ENCODE measurements at places on chromosomes 3 and 15.

- DNase-seq = no peak
These were observed 92.5 kb downstream of the CHSY1 start for GRCh38 chr15:101159096-101159935.

DNA sequence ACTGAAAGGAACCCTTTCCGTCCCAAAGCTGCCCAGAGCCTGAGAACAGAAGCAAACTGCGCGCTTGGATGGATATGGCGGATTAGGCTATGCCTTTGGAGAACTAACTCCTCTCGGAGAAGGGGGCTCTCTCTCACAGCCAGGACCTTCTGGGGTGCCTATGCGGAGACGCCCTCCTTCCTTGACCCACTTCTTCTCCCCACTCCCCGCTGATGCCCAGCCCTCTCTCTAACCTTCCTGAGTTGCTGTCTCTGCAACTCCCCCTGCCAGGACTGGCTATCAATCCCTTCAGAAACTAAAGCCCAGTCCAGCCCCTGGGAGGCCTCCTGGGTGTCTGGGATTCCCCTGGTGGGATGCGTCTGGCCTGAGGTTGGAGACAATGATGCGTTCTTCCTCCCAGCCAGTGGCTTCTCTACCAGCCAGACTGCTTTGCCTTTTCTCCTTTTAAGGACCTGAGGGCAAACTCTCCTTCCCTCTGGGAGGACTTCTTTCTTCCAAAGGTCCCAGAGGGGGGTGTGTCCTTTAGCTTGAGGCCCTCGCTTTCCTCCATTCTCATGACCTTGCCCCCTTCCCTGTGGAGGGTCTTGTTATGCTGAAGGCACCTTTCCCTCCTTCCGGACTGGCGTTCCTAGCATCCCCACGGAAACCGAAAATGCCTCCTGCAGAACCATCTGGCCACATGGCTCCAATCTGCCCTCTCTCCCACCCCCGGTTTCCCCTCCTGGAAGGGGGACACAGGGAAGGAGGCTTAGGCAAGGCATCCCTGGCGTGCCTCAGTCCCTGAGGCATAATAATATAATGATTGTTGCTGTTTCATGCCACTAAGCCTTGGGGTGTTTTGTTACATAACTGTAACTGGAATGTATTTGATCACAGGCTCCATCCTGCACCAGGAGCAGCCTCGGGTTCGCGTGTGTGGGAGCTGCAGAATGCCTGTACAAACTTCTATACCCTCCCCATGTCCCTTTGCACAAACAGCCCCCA lies 63.4 kb upstream of the C15orf39 start:
- DNase-seq = no peak

DNA sequence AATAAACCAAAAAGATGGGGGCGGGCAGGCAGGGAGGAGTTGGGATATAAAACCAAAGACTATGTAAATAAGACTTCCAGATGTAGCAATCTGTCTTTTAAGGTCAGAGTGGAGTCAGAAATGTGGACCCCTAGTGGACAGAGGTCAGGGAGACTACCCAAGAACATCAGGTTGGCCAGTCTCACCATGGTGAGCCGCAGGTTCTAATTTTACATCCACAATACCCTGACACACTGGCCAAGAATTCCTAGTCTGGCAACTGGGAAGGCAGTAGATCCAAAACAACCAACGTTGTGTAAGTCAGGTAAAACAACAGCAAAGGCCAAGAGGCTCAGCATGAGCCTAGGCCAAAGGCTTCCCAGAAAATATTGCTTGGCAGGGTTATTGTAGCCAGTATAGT lies 203.4 kb downstream of the FOXP1 start:
- DNase-seq = no peak

DNA sequence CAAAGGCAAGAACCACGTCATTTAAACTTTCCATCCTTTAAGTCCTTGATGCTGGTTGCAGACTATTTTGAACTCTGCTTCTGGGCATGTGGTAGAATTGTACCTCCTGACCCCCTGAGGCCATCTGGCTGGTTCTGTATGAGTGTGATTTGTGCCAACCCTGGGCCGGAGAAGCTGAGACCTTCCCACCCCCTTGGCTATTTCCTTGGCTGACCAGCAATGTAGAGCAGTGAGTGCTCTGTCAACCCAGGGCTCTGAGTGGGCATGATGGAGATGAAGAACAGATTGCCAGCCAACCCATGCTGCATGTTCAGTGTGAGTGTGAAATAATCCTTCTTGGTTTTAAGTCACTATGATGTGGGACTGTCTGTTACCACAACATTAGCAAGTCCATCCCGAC lies 82.1 kb upstream of the RASGRP1 start:
- DNase-seq = no peak

DNA sequence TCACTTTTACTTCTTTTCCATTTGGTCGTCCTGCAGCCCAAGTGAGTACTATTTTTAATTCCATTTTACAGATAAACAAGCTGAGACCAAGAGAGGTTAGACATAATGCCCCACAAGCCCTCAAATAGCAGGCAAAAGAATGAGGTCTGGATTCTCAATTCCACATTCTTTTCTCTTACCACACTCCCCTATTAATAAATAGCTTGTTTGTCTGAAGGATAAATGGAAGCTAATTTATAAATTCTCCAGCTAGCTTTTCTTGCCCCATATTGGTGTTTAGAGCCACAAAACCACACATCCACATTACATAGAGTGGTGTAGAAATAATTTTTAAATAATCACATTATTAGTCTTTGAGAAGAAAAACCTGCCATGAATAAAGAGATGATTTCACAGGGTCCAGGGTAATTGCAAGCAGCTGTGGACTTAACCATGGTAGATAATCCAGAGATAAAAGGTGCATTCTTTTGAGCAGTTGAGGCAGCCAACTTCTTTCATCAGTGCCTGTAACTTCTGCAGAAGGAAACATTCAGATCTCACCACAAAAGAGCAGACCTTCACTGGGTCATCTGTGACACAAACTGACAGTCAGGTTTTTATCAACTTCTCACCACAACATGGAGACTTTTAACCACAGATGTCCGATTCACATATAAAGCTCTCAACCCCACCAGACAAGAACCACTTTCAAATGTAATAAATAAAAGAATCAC lies 313.4 kb upstream of the STT3B start:
- no peak for DNase-seq

GRCh38 chr15:90013503-90013937 lies 12.4 kb downstream of the ZNF710 start:
- no peak for DNase-seq

DNA sequence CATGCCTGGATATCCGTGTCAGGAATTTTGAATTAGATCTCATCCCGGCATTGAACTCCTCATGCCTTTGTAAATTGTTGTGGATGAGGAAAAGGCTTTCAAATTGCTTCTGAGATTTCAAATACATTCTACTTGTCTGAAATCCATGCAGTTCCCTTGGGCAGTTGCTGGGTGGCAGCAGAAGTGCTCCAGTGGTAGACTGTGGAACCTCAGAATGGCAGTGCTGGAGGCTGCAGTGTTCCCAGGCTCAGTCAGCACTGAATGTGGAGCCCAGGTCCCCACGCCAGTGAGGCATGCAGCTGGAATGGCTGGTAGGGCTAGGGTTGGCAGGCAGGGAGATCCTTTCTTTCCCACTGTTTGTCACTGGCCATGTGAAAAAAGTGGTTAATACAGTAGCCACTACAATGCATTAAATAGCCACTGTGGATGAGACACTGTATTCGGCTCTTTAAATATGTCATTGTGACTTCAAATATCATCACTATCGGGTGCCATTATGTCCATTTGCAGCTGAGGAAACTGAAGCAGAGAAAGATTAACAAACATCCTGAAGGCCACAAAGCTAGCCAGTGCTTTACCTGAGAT lies 98.6 kb downstream of the TPRG1 start:
- DNase-seq = peak; percentile 20

DNA sequence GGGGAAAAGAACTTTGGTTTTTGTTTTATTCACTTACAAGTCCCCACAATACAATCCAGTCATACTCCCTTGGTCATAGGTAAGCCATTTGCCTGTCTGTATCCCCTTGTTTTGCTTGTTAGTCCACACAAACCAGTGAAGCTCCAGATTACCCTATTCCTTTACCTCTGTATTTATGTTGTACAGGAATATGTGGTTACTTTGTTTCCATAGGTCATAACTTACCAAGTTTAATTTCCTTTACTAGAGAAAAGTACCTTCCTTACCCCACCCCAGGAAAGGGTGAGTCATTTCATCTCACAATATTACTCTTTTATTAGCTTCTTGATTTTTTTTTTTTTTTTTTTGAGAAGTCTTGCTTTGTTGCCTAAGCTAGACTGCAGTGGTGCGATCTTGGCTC lies 113.4 kb upstream of the LRRFIP2 start:
- no peak for DNase-seq

DNA sequence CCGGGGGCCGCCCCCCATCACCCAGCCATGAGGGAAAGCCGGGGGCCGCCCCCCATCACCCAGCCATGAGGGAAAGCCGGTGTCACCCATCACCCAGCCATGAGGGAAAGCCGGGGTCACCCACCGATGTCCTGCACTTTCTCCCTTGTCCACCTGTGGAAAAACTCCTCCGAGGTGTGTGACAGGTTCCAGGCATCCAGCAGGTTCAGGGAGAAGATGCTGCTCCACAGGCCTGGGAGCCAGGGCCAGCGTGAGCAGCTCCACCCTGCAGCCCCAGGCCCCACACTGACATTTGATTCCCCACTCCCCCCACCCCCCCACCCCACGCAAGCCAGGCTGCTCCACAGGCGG lies 15.5 kb upstream of the EHD4 start:
- no peak for DNase-seq

DNA sequence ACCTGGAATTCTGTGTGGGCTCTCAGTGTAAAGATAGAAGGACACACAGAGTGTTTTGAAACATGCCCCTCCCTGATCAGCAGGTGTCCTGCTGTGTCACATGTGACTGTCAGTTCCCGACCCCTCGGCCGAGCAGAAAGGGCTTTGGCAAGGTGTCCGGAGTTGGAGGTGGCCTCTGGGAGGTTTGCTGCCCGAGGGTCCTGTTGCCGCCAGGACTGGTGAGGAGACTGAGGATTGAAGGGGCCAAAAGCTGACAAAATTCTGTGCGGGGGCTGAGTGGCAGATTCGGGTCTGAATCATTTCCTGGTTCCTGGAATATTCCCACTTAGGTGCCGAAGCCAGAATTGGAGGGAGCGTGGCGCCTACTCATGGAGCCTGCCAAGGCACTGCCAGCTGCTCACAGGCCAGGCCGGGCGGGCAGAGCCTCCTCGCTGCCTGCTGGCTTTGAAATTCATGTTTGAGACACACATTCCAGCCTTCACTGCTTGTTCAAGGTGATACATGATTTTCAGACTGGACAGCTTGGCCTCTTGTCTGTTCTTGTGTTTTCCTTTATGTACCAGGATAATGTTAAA lies 83.8 kb downstream of the APBA2 start:
- DNase-seq = no peak

DNA sequence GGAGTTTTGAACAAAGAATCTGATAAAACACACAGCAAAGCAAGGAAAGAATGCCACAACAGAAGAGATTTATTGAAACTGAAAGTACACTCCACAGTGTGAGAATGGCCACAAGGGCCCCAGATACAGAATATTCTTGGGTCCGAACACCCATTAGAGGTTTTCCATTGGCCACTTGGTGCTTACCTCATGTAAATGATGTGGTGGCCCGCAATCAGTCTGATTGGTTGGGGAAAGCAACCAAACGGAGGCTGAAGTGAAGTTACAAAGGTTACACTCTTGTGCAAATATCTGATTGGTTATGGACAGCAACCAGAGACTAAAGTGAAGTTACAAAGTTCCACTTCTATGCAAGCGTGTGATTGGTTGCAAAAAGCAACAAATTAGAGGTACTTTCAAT lies 20.4 kb downstream of the NSUN3 start:
- DNase-seq = no peak

- no peak for DNase-seq
These were observed 256.5 kb downstream of the AGBL1 start for GRCh38 chr15:86336051-86336788.

DNA sequence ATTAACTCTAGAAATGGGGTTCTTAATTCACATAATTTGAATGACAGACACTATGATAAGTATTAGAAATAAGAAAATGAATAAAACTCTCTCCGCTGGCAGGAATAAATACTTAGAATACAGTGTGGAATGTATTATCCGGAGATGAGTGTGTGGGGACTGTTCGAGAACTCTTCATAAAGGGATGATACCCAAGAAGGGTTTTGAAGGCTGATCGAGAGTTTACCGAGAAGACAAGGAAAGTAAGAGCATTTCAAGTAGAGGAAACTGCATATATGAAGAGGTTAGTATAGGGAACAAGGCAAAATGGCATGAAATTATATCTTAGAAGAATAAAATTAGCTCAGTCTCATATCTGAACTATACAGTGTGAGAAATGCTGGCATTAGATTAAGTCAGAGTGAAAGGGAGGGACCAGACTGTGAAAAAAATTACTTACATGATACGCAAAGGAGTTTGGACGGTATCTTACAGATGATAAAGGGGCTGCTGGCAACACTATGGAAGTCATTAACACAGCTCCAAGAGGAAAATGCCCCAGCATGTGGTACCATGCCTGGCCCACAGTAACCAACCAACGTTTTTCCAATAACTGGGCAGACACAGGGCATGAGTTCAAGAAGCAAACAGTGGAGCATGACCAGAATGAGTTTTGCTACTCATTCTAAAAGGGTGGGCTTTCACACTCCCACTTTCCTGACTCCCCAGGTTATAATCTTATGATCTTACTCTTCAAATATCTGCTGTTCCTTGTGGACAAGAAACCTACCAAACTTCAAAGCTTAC lies 6.5 kb downstream of the DCBLD2 start:
- DNase-seq = no peak

GRCh38 chr3:57062101-57062631 lies 1.7 kb downstream of the SPATA12 start:
- DNase-seq = no peak

DNA sequence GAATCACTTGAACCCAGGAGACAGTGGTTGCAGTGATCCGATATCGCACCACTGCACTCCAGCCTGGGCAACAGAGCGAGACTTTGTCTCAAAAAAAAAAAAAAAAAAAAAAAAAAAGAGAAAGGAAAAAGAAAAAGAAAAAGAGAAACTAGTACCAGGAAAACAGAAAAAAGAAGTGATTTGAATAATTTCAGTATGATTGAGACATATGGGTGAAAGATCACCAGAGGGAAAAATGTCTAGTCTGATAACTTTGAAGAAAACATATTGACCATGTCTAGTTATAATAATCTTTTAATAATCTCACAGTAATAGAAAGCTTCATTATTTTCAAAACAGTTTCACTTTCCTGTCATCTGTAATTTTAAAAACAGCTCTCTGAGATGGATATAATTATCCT lies 16.4 kb downstream of the TGFBR2 start:
- DNase-seq = no peak

GRCh38 chr3:47606165-47606564 lies 27.5 kb upstream of the CSPG5 start:
- DNase-seq = no peak

Data from germinal center (tissue), 1 donor.